PC-9 (cell line): ENCODE measurements at places on chromosomes 6 and 20.

DNA sequence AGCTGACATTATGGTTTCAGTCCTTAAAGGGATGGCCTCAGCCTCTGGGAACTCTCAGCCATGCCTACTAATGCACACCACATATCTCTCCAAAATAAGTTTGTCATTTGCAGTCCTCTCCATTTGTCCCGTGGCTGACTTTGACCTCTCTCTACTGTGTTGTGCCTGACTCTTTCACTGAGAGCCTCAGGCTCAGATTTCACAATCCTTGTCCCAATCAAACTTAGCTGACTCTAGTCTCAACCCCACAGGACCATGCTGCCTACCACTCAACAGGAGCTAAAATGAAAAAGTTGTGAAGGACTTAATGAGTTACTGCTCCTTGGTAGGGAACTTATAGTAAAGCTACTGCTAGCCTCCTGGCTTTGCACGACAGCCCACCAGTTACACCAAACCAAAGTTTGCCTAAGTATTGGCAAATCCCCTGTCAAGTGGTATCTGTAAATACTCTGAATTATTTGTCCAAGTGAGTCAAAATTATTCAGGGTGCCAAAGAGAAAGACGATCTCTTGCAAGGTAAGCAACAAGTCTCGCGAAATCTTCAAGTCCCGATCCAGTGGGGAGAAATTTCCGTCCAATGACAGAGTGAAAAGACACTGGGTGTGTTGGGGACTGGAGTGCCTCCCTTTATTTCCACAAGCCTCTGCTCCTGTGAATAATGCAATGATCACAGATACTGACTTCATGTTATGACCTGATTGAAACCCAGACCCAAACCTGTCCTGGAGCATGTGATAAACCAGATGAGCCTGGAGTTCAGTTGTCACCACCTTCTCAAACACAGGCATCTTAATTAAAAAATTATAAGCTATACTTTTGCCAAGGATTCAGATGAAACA lies 124.4 kb upstream of the FOXQ1 start:
- DNase-seq, result no peak

GRCh38 chr6:15320693-15321092 lies 74.8 kb downstream of the JARID2 start:
- DNase-seq, result no peak

GRCh38 chr6:142303176-142303533 lies 1.3 kb downstream of the ADGRG6 start:
- DNase-seq, result no peak

DNA sequence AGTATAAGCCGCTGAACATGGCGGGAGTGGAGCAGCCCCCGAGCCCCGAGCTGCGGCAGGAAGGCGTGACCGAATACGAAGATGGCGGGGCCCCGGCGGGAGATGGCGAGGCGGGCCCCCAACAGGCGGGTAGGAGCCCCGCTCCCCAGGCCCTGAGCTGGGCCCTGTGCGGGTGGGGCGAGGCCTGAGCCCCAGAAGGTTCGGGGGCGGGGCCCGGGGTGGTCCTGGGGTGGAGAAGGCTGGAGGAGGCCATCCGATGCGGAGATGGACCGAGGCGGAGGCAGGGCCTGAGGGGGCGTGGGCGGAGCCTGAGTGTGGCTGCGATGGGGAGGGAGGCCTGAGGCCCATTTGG lies 7.1 kb downstream of the L3MBTL1 start:
- DNase-seq, result no peak

- DNase-seq, result no peak
Measured at GRCh38 chr6:82612475-82613039, 248.9 kb downstream of the TPBG start.

GRCh38 chr6:110296241-110297025 lies 61.7 kb downstream of the METTL24 start:
- DNase-seq, result no peak

- DNase-seq, result no peak
Measured at GRCh38 chr20:9523636-9524035, 9.2 kb downstream of the LAMP5 start.

GRCh38 chr20:25203871-25204320 lies 8.4 kb downstream of the ENTPD6 start:
- DNase-seq, result no peak

DNA sequence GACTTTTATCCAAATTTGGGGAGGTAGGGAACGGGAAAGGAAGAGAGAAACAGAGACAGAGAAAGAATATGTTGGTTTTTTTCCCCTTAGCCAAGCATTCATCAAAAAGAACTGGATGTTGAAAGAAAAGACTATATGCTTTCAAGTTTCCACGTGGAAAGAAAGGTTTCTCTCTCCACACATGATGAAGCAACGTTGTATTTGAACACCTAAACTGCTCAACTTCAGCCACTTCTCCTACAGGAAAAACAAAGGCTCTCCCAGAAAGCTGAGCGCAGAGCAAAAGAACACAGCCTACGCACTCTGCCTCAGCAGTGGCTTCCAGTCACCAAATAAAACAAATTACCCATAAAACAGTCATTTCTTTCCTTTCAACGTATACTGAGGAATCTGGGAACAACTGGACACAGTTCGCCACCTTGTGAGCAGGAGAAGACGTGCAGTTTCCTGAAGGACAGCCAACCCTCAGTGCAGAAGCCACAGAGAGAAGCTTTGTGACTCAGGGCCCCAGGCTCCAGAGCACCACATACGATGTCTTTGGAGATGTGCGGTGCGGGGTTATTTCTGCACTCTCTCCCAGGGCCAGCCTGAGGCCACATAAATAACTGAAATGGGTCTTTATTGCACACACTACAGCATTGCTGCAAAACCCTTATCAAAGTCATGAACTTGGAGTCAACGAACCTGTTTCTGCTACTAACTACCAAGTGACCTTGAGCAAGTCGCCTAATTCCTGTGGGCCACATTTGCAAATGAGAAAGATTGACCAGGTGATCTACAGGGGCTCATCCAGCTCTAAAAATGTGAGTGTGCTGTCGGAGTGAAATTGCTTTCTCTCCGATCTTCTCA lies 10.1 kb downstream of the IL17F start:
- DNase-seq, result peak; percentile 10

DNA sequence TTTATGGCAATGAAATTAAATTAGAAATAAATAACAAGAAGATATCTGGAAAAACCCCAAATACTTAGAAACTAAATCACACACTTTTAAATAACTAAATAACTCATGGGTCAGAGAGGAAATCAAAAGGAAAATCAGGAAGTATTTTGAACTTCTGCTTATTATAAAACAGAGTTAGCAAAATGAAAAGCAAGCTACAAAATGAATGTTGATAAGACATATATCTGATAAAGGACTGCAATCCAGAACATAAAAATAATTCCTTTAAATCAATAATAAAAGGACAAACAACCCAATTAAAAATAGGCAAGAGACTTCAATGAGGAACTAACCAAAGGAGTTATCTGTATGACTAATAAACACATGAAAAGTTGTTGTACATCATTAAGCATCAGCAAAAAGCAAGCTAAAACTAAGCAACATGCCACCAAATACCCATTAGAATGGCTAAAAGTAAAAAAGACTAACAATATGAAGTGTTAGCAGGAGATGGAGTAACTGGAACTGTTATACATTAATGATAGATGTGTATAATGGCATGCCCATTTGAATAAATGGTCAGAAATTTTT lies 38.9 kb upstream of the STMND1 start:
- DNase-seq, result no peak

DNA sequence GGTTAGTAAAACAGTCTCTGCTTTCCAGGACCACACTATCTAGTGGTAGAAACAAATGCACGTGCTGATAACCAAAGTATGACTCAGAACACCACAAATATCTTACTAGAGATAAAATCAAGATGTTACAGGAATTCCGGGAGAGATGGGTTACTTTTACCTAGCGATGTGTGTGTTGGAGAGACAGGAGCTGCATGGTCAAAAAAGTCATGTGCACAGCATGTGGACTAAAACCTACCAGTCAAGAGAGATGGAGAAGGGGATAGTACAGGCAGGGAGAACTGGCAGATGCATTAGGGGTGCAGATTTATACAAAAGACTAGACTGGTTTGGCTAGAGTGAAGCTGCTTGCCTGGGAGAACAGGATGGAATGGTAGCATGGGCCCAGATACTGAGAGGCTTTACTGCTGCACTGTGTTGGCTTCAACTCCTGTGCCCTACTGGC lies 75.3 kb upstream of the MRAP2 start:
- DNase-seq, result no peak

DNA sequence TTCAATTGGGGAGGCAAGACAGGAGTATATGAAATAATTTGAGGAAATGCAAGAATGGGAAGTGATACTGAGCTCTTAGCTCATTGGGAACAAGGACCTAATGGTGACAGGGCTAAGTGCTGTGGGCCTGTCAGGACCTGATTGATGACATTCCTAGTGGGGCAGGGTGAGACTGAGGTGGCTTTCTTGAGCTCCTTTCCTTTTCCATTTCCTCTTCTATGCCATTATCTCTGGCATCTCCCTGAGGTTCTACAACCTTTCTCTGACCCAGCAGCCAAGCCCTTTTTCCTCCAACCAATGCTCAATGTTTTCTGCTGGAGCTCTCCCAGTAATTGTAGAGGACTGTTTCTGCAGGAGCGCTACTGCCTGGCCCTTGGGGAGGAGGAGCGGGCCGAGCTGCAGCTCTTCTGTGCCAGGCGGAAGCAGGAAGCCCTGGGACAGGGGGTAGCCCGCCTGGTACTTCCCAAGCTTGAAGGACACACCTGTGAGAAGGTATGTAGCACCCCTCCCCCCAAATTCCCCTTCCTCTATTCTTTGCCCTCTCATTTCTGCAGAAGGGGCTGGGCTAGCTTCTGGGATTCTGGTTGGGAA lies 2.8 kb upstream of the TOMM6 start:
- DNase-seq, result peak; percentile 68

DNA sequence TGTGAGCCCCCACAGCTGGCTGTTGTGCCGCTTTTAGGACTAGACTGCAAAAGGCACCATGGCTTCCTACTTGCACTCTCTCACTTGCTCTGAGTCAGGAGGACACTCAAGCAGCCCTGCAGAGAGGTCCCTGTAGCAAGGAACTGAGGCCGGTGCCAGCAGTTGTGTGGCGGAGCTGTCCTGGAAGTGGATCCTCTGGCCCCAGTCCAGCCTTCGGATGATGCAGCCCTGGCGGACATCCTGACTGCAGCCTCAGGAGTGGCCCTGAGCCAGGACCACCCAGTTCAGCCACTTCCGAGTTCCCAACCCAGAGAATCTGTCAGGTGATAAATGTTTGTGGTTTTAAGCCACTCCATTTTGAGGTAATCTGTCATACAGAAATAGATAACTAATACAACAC lies 17.5 kb downstream of the CTCFL start:
- DNase-seq, result no peak

- DNase-seq, result no peak
Measured at GRCh38 chr6:34447910-34448309, 18.0 kb upstream of the PACSIN1 start.

DNA sequence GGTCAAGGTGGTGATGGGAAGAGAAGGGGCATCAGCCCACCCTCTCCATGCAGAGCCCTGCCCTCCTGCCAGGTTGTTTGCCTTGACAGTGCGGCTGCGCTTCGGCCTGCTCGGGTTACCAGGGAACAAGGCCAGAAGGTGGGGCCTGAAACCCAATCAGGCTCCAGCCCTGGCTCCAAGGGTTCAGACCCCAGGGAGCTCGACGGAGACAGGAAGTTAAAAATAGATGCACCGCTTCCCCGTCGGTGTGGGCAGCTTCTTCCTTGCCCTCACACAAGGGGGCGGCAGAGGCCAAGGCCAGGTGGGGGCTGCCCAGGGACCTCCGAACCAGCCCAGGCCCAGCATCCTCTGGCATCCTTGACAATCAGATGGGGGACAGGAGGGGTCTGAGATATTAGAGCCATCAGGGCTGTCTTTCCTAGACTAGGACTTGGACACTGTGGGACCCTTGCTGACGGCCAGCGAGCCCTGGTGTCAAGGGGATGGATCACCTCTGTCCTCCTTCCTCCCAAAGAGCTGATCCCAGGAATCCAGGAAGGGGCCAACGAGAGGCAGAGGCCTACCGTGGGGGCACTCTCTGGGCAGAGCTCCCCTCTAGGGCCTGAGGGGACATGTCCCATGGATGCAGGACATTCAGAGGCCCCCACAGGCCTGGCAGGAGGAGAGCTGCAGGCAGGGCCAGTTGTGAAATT lies 65.2 kb downstream of the RIPOR3 start:
- DNase-seq, result peak; percentile 65

- no peak for DNase-seq
Measured at GRCh38 chr6:154319231-154319858, 37.3 kb downstream of the IPCEF1 start.

GRCh38 chr20:829551-829950 lies 4.0 kb upstream of the FAM110A start:
- DNase-seq, result no peak

DNA sequence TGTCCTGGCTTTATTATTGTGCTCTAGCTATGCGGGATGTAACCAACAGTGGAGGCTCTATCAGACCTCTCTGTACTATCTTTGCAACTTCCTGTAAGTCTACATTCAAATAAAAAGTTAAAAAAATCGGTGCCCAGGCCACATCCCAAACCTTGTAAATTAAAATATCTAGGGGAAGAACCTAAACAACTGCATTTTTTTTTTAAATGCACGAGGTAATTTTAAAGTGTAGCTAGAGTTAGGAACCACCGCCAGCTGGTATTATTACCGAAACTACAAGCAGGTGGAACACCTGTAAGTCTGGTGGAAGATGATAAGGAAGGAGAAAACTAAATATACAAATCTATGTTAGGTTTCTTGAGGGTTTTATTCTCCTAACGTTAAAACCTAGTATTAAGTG lies 34.5 kb upstream of the ID4 start:
- no peak for DNase-seq

DNA sequence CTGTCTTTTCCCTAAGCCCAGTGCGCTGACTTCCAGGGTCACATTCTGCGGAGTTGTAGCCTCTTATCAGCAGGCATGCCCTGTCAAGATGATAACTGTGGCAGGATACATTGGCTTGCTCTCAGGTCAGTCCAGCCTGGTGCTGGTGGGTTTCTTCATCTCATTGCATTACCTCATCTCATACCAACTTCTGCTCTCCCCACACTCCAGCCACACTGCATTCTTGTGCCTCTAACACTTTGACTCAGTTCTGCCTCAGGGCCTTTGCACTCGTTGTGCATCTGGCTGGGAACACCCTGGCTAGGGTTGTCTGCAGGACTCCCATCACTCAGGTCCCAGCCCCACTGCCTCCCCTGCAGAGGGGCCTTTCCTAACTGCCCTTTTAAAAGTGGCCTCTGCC lies 110.3 kb upstream of the BACH2 start:
- peak; percentile 43 for DNase-seq

GRCh38 chr6:3893917-3894316 lies 44.7 kb downstream of the FAM50B start:
- no peak for DNase-seq

DNA sequence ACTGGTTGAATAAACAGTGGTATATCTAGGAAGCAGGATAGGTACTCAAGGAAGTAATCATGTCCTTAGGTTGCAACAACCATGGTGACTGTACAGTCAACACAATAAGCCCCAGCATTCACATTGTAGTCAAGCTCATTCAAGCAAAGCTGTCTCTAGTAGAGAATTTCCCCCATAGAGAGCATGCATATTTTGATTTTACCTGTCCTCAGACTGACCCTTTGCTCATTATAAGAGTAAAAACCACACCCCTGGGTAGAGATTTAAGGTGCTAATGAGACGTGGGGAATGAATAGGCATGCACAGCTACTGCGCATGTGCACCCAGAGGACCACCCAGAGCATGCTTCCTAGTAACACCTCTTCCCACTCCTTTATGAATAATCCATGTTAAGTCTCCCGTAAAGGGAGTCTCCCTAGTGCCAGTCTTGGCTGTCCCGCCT lies 6.1 kb upstream of the RNF8 start:
- peak; percentile 39 for DNase-seq
